AG04449 (cell line): ENCODE measurements at places on chromosomes 6 and 20.

- no peak for DNase-seq
Measured at GRCh38 chr6:46015119-46015968, at the start of gene CLIC5. CLIC5 (minus strand) TSS chr6:46015860; CDS start chr6:46015542, 318 bp downstream.

- no peak for DNase-seq
Measured at GRCh38 chr6:148825492-148825891, 78.7 kb downstream of the UST start.

- DNase-seq: no peak
Measured at GRCh38 chr6:32116674-32117073, 7.5 kb upstream of the TNXB start.

DNA sequence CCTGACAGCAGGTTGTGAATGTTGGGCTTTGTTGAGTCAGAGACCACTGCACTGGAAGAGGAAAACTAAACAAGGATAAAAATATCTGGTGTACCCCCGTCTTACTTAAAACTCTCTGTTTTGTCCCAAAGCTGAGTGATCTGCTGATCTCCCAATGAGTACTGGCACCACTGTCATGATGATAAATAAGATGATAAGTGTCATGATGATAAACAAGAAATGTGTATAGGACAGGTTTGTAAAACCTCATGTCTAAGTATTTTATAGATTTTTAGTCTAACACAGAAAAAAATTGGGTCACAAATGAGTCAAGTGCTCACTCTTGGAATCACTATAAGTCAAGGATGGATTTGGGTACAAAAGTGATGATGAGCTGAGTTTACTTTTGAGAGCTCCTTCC, 8.5 kb upstream of the SIM1 start:
- DNase-seq: no peak

DNA sequence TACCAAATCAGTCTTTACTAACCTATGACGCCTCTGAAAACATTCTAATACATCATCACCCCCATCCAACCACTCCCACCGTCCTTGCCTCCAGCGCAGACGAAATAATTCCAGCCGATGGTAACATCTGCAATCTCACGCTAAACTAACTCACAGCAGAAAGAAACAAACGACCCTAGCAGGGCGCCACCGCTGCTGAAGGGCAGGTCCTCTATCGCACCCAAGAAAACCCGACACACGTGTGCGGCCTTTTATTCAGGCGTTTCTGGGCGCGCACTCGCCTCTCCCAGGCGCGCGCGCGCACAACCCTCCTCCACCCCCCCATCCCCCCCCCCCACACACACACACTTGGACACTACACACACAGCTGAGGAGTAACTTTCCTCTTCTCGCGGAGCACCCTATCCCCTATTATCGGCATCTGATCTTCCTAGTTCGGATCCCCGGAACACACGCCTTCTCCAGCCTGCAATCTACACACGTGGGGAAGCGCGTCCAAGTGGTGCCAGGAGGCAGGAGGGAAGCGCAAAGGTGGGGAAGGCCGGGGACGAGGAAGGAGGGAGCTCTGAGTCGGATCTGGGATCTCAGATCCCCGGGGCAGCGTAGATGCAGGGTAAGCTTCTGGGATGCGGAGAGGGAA, 1.4 kb downstream of the GFOD1 start:
- no peak for DNase-seq

DNA sequence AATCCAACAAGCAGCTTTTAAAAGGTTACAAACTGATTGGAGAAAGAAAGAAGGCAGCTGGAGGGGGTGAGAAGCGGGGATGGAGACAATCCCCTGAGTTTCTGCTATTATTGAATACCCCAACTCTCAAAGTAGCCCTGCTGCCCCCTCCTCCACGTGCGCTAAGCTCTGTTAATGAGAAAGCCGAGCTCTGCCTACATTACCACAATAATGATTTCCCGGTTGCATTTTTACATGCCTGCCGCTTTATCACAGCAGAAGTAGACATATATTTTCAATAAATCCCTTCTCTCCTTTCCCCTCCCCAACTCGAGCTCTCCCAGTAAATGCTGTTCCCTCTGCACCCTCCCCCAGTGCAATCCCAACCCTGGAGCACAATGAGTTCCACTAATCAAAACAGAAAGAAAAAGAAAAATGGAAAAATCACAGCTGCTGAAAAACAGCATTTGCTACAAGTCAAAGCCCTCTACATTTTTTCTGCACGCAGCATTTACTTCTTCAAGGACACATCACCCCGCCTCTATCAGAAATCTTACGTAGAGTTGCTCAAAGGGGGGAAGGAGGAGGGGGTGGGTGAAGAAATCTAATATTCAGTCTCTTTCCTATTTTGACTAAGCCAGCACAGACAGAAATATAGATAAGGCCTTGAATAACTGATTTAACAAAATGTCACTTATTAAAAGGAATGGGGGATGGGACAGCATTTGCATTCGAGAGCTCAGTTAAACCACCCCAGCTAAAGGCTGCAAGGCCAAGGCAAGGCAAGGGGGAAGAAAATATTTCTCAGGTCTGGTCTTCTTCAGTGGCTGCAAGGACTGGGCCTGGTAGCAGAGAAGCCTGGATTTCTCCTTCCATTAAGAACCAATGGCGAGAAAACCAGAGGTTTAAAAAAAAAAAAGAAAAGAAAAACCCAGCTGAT, 10.7 kb downstream of the TRERF1 start:
- DNase-seq: no peak

- DNase-seq: no peak
Measured at GRCh38 chr6:14144678-14145113, 27.1 kb downstream of the CD83 start.

DNA sequence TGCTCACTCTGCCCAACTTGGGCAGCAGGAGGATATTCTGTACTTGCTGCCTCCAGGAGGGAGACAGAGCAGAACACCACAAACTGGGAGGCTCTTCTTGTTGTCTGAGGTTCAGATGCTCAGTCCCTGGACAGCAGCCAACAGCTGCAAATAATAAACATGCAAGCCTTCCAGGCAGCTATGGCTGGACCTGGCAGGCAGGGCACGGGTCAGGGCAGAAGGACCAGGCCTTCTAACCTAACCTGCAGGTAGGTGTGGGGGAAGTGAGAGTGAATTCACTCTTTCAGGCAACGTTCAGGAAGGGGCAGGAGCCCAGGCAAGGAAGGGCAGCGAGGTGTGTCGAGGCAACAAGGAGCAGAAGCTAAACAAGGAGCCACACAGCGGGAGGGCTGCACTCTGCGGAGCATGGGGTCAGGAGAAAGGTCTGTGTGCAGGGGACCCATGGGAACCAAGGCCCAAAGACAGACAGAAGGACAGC, 31.5 kb downstream of the NINL start:
- no peak for DNase-seq

DNA sequence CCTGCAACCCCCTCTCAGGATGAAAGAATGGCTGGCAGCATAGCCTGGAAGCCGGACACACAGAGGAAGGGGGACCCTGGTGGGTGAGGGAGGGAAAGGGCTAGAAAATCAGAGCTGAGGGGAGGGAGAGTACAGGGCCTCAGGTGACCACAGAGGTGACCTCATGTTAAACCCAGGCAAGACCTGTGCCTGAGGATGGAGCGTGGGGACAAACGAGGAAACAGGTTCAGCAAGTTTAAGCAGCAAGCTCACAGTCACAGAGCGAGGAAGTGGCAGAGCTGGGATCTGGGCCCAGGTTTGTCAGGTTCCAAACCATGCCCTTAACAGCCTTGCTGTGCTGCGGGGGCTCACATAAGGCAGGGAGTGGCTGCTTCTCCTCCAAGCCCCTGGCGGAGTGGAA, 4.0 kb upstream of the BPI start:
- DNase-seq: no peak

DNA sequence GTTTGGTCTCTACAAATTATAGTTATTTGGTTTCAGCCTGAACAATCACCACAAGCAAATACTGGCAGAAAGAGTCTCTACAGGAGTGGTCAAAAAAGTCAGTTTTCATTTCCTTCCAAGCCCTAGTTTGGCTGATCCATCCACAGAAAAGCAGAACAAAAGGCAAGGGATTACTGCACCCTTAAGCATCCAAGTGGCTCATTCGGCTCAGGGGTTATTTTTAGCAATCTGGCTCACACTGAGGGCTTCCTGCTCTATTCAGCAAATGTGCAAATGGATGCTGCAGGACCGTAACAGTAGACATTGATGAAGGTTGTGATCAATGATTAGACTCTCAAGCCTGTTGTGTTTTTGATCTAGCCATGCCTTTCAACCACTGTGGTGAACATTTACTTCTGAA, 62.2 kb upstream of the FABP7 start:
- DNase-seq: no peak

- peak; percentile 9 for DNase-seq
Measured at GRCh38 chr20:23937303-23938117, 51.1 kb downstream of the GGTLC1 start.

DNA sequence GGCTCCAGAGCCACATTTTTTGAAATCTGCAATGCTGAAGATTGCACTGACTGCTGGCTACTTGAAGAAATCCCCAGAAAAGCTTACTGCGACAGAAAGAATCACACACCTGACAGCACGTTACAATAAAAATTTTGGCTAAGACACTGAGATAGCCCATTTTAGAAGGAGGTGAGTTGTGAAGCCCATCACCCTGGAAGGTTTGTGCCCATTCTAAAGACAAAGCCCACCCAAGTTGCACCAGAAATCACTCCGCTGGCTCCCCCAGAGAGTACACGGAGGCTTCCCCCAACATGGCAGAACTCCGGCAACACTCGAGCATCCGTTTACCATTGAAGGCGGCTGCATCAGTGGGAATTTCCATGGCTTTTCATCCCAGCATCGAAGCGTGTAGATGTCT, 29.4 kb downstream of the LPA start:
- no peak for DNase-seq

GRCh38 chr6:1767481-1768246, 157.9 kb downstream of the FOXC1 start:
- DNase-seq: no peak

DNA sequence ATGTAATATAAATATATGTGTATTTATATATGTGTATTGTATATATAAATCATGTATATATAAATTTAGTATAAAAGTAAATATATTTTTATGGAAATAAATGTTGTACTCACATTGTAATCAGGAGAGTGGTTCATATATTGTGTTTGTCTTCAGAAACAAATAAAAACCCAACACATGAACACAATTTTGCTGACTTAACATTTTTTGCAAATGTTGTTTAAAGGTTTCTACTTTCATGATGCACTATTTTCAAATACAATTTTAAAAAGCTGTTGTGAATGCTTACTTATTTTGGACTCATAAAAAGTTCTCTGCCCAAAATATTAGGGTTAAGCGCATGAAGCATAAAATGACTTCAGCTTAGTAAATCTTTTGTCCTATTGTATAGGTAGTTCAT, 24.0 kb upstream of the PHF3 start:
- no peak for DNase-seq

- DNase-seq: no peak
Measured at GRCh38 chr20:49427751-49428518, 54.5 kb downstream of the KCNB1 start.

DNA sequence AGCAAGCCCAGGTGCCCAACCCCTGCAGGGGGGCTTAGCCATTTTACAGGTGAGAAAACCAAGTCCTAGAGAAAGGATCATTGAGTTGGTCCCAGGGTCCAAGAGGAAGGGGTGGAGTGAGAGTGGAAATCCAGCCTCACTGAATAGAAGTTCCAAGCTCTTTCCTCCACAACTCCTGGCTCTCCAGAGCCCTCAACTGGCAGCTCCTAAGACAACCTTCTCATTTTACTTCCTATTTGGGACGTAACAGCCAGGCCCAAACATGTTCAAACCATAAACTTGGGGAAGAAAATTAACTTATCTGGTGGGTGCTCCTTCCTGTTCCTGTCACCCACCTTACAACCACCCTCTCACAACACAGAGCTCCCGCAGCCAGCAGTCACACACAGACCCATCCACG, 57.9 kb downstream of the PRND start:
- no peak for DNase-seq

DNA sequence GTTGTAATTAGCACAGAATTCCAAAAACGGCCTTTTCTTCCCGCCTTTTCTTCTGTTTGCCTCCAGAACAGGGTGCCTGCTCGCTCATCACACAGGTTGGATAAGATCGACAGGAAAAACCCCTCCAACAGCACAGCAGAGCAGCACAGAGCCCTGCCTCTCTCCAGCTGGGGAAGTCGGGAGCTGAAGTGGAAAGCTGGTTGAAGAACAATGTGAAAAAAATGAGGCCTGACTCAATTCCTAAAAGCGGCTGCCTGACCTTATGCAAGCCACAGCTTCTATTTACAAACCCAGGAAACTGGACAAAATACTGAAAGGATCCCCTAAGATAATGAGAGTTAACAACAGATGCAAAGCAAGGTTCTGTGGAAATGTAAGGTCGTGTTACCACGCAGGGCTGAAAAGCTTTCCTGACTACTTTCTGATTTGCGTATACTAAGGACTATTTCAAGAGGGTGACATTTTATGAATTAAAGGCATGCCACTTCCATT, 116.9 kb downstream of the TTLL2 start:
- DNase-seq: no peak

- DNase-seq: no peak
Measured at GRCh38 chr6:127539272-127539671, 20.1 kb upstream of the MTCL3 start.

GRCh38 chr6:119311514-119312142, 37.9 kb downstream of the MAN1A1 start:
- DNase-seq: no peak

DNA sequence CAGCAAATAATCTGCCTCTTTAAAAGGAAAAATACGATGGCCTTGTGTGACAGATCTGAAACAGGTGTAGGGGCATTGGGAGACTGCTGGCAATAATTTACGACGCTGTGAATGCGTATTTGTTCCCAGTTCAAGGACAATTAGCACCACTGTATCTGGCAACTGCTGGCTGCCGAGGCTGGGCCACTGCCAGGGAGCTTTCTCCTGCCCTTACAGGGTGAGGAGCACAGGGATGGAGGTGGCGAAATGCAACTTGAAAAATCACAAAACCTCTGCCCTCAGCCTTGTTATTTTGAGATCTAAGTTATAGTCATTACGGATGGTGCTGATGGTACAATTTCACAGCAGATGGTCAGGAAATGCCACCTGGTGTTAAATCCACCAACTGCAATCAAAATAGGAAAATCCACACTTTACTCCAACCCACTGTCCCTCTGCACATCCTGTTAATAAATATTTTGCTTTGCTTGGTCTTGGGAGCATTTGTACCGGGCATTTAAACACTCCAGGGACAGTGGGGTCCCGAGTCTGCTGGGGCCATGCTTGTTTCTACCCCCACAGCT, 6.4 kb downstream of the MYLK4 start:
- no peak for DNase-seq

DNA sequence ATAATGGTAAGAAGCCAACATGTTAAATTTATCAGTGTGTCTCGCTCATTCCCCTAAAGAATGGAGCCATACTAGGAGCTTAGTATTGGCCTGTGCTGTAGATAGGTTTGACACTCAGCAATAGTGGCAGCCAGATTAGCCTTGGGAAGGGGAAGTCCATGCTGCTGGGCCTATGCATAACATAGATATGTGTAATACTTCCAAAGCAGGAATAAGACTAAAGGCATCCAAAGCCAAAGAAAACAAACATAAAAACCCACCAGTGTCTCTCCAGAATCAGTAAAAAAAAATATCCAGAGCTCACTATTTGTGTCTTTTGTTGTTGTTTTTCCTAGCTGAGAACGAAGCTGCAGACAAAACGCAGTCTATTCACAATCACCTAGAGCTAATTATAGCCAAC, 104.2 kb upstream of the STXBP5 start:
- DNase-seq: peak; percentile 56

GRCh38 chr6:14885498-14885897, 360.4 kb upstream of the JARID2 start:
- DNase-seq: no peak
